ENCODE measurements at places on chromosomes 6 and 20. TPM values are rescaled to one million over a fixed set of nuclear protein-coding genes. Genes with fewer than 3 reads are reported as not detected.

GRCh38 chr6:3912361-3913076 lies 63.3 kb downstream of the FAM50B start:
- no peak for DNase-seq

GRCh38 chr20:21235484-21236445 lies 67.4 kb upstream of the XRN2 start:
- peak; percentile 47 for DNase-seq

The ULBP3 gene
- 6.2 TPM for total RNA-seq

DNA sequence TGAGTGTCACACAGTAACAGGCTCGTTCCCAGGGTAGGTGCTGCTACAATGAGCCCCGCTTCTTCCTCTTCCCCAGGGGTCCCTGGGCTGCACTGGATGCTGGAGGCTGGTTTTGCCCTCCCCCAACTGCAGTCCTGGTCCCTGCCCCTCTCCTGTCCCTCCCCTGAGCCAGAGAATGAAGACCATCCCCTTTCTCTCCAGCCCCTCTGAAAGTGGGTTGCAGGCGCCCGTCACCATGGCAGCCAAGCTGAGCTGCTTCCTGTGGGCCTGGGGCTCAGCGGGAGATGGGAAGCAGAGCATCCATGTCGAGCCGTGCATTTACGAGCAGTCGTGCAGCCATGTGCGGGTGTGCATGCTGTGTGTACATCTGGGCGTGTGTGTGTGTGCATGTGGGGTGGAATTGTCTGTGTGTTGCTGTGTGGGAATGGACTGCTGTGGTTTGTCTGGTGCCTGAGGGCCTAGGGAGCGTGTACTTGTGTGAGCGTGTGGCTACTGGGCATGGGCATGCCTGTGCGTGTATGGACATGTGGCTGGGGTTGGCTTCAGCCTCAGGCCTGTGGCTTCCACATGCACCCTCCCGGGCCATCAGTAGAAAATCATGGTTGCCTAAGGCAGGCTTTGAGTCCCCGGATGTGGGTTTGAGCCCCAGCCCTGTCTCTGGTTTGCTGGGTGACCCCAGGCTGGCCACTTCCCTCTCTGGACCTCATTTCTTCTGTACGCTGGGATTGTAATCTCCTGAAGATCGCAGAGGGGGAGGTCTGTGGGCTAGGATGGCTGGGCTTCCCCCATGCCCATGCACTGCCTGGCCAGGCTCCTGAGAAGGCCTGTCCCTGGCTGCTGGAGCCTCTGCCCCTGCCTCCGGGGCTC lies 48.8 kb downstream of the SRC start:
- DNase-seq, result no peak

DNA sequence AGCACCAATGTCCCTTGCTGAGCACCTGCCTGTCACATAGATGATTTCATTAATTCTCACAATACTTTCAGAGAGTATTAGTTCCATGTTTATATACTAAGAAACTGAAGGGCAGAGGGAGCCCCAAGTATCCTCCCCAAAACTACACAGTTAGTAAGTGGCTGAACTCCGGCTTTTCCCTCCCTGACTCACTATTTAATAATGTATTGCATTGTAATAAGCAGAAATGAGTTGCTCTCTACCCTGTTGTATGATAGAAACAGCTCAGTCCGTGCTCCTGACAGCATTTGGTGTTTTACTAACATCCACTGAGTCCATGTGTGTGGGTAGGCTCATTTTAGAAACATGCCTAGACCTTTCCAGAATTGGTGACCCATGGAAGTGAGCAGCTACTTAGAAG lies 76.8 kb downstream of the OLIG3 start:
- DNase-seq, result peak; percentile 11

DNA sequence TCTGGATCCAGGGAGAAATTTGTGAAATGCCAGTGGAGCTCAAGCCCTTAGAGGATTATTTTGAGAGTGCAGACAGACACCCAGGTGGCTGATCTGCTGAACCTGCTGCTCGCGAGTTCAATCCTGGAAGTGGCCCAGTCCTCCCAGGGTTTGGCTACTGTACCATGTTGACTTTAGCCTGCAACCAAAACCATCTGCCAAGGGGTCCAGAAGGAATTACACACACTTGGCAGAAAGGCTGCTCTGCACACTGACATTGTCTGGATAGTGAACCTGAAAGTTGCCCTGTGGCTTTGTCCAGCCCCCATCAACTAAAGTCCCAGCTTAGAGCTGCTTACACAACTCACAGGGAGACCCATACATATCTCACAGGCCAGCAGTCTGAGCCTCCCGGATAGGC lies 21.6 kb upstream of the PI3 start:
- DNase-seq, result no peak

- peak; percentile 93 for DNase-seq
These were observed 212.5 kb upstream of the SUPT3H start for GRCh38 chr6:45590226-45590625.

The TCF21 gene
- total RNA-seq, result 8.2 TPM

DNA sequence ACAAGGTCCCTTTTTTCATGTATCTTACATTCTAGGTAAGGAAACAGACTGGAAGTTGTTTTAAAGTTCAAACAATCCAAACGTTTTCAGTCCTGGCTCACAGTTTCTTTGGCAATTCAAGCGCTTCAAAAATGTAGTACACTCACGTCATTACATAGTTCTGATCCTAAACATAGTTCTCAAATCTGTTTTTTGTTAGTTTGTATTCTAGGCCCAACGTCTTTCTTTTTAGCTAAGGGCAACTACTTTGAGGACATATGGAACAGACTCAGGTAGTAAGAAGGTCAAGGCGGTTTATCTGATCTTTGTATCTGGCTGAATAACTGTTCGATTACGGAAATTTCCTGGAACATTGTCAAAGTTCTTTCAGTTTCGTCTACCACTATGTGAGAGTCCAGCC lies 36.9 kb upstream of the PLCB4 start:
- DNase-seq, result no peak
